ENCODE measurements at places on chromosomes 7 and 10. TPM values are rescaled to one million over a fixed set of nuclear protein-coding genes. Genes with fewer than 3 reads are reported as not detected.

The PNLIPRP2 gene
- total RNA-seq = not detected

The MALRD1 gene
- total RNA-seq = not detected

The EPHA1 gene
- not detected for total RNA-seq

The SFRP4 gene
- 0.03 TPM for total RNA-seq

The TLX1 gene
- total RNA-seq = not detected

The CHN2 gene
- total RNA-seq = not detected

The AGBL3 gene
- total RNA-seq = 1.1 TPM

The PGAM2 gene
- not detected for total RNA-seq

The GRID1 gene
- total RNA-seq = 5.4 TPM

The CYP2C19 gene
- not detected for total RNA-seq

The OR2A5 gene
- not detected for total RNA-seq

Data from HT1080 (cell line).